Gastrocnemius medialis (tissue), 4 donors: ENCODE measurements at places on chromosomes 7 and 10.
A peak's percentile ranks its signal among the peaks of the same experiment; 100 is the strongest.

GRCh38 chr10:18822156-18822555, 162.9 kb downstream of the ARL5B start:
- DNase-seq, result no peak
- no peaks in the 10 kb centered on the region for H3K27me3 ChIP-seq
- H3K27ac ChIP-seq, result no peak overlapping the region
- H3K4me1 ChIP-seq, result no peaks in the 10 kb centered on the region
- no peaks in the 10 kb centered on the region for H3K36me3 ChIP-seq

DNA sequence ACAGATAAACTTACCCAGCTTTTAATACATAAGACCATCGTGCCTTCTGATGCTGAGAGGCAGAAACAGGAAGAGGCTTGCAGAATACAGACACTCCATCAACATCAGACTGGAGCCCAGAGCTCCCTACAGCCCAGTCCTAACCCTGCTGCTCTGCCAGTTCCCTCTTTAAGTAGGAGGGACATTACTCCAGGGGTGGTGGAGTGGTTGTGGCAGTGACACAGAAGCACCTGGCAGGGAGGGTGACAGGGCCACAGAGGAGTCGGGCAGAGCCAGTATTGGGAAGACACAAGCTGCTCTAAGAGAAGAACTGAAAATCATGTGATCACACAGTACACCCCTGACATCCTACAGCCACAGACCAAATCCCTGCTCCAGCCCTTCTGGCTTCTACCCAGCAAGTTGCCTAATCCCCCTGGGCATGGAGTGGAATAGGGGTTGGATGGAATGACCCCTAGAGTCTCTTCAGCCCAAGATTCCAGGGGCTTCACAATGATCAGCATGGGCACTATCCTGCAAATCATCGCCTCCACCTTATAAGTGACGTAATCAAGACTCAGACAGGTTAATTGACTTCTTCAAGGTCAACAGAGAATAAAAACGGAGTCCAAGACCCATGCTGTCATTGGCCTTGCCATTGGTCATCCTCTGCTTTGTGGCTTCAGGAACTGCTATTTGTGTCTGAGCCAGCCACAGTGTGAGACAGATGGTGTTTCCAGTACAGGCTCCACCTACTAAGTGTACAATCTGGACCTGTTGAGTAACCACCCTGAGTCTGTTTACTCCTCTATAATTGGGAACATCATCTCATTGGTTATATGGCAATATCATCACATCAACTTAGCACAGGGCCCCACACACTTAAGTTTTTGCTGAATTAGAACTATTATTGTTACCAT, 61.1 kb upstream of the ZMIZ1 start:
- peak overlapping the region; percentile 84 for H3K27ac ChIP-seq
- H3K4me3 ChIP-seq, result no peak overlapping the region
- no peaks in the 10 kb centered on the region for H3K36me3 ChIP-seq
- H3K27me3 ChIP-seq, result no peaks in the 10 kb centered on the region

DNA sequence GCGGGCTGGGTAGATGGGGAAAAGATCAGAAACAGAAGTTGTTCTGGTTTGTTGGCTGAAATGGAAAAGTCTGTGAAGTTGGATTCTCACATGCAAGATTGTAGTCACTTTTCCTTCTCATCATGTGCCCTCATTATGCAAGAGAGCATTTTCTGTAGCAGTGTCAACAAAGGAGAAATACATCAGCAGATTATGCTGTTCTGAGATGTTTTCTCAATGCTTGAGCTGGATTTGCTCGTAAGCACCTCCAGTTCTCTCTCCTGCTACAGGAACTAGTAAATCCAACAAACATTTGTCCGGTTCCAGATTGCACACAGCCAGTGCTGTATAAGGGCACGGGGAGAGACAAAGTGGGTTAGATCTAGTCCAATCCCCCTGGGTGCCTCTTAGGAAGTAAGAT, 90.0 kb downstream of the GATA3 start:
- no peaks in the 10 kb centered on the region for H3K36me3 ChIP-seq
- H3K27ac ChIP-seq, result no peak overlapping the region
- DNase-seq, result no peak

DNA sequence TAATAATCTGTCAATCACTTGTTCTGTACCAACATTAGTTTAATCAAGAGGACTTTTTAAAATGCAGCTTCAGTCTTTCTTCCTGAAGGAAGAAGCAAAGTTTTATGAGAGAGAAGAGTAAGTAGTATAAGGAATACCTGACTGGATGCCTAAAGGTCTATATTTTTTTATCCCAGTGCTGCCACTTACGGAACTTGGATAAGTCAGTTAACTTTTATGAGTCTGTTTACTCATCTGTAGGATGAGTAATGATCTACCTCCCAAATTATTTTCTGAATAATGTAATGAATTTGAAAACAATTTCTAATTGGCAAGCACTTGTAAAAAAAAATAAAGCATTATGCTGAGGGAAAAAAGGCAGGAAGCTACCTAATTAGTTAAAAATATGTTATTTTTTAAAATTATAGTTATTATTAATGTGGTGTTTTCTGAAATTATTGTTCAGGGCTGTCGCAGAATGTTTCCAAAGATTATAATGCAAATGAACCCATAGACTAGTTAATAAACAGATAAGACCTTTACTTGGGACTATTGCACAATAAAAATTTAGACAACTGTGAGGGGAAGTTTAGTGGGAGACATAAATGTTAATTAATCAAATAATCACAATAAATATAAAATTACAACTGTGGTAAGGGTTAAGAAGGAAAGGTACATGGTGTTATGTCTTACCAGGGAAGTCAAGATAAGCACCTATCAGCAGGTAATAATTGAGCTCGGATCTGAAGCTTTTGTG, 24.6 kb downstream of the SLK start:
- peaks cover 15% of the 10 kb centered on the region for H3K36me3 ChIP-seq
- H3K4me1 ChIP-seq, result peaks cover 12% of the 10 kb centered on the region
- H3K27me3 ChIP-seq, result no peaks in the 10 kb centered on the region
- DNase-seq, result no peak

DNA sequence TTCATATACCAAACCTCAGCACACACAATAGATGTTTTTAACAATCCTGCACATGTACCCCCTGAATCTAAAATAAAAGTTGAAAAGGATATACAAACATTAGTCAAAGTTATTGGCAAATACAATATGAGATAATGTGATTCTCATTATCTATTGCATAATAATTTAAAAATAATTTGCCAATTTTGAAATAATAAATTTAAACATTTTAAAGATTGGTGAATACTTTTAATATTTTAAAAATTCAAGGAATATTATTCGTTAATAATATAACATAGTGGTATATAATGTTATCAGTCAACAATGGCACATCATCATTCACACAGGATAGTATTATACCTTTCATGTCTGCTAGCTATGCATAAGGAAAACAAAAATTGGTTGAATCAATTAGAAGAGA, 207.0 kb upstream of the SP8 start:
- no peaks in the 10 kb centered on the region for H3K36me3 ChIP-seq
- DNase-seq, result no peak
- no peak overlapping the region for H3K27ac ChIP-seq
- H3K4me3 ChIP-seq, result no peak overlapping the region
- H3K27me3 ChIP-seq, result no peaks in the 10 kb centered on the region
- no peaks in the 10 kb centered on the region for H3K4me1 ChIP-seq

GRCh38 chr10:30476511-30477155, 42.6 kb downstream of the MAP3K8 start:
- no peak overlapping the region for H3K27ac ChIP-seq
- no peaks in the 10 kb centered on the region for H3K27me3 ChIP-seq
- H3K4me1 ChIP-seq, result no peaks in the 10 kb centered on the region
- H3K36me3 ChIP-seq, result no peaks in the 10 kb centered on the region
- no peak for DNase-seq
- H3K4me3 ChIP-seq, result no peak overlapping the region

- no peak overlapping the region for H3K27ac ChIP-seq
- no peak for DNase-seq
- no peak overlapping the region for H3K4me3 ChIP-seq
- peaks cover 24% of the 10 kb centered on the region for H3K27me3 ChIP-seq
- no peaks in the 10 kb centered on the region for H3K4me1 ChIP-seq
- no peaks in the 10 kb centered on the region for H3K36me3 ChIP-seq
These were observed 4.2 kb downstream of the TMEM26 start for GRCh38 chr10:61448841-61449600.

GRCh38 chr7:97865104-97865503, 7.1 kb downstream of the ASNS start:
- no peak overlapping the region for H3K4me3 ChIP-seq
- DNase-seq, result no peak
- no peaks in the 10 kb centered on the region for H3K4me1 ChIP-seq
- H3K36me3 ChIP-seq, result no peaks in the 10 kb centered on the region
- H3K27ac ChIP-seq, result no peak overlapping the region
- no peaks in the 10 kb centered on the region for H3K27me3 ChIP-seq

DNA sequence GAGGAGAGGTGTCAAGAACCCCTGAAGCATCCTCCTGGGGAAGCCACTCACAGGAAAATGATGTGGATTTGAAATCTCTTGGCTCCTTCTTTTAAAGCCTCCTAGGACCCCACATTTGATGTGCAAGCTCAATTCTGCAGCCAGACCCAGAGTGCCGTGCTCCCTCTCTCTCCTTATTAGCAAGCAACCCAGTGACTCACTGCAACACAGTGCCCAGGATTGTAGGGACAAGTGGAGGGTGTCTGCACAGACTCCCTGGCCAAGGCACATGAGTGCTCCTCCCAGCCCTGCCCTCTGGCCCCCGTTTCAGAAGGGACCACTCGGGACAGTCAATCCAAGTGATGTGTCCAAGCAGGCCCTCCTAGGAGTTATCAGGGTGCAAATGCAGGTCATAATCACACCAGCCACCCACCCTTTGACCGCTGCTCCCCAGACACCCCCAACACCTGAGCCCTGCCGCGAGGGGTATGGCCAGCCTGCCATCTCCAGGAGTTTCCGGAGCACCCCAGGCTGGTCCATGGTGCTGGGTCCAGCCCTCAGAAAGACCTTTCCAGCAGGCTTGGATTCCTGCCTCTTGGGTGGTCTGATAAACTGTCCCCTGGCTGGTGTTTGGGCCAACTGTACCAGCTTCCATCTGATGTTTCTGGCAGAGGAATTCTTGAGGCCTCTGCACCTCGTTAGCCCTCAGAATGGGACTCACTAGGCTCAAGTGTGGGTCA, 54.5 kb upstream of the CXCL12 start:
- H3K27ac ChIP-seq, result no peak overlapping the region
- H3K36me3 ChIP-seq, result no peaks in the 10 kb centered on the region
- no peak for DNase-seq
- H3K4me3 ChIP-seq, result no peak overlapping the region
- no peaks in the 10 kb centered on the region for H3K4me1 ChIP-seq

- H3K27me3 ChIP-seq, result no peaks in the 10 kb centered on the region
- H3K4me1 ChIP-seq, result no peaks in the 10 kb centered on the region
- no peak overlapping the region for H3K27ac ChIP-seq
- H3K36me3 ChIP-seq, result no peaks in the 10 kb centered on the region
- no peak for DNase-seq
These were observed 156.7 kb upstream of the NPVF start for GRCh38 chr7:25384788-25385505.

GRCh38 chr10:82949816-82950575, 1075.0 kb downstream of the NRG3 start:
- H3K27ac ChIP-seq, result no peak overlapping the region
- H3K4me1 ChIP-seq, result no peaks in the 10 kb centered on the region
- no peaks in the 10 kb centered on the region for H3K36me3 ChIP-seq
- H3K27me3 ChIP-seq, result no peaks in the 10 kb centered on the region
- H3K4me3 ChIP-seq, result no peak overlapping the region
